ENCODE measurements at places on chromosomes 1 and 21. TPM values are rescaled to one million over a fixed set of nuclear protein-coding genes. Genes with fewer than 3 reads are reported as not detected.

The TCHHL1 gene
- not detected for total RNA-seq

DNA sequence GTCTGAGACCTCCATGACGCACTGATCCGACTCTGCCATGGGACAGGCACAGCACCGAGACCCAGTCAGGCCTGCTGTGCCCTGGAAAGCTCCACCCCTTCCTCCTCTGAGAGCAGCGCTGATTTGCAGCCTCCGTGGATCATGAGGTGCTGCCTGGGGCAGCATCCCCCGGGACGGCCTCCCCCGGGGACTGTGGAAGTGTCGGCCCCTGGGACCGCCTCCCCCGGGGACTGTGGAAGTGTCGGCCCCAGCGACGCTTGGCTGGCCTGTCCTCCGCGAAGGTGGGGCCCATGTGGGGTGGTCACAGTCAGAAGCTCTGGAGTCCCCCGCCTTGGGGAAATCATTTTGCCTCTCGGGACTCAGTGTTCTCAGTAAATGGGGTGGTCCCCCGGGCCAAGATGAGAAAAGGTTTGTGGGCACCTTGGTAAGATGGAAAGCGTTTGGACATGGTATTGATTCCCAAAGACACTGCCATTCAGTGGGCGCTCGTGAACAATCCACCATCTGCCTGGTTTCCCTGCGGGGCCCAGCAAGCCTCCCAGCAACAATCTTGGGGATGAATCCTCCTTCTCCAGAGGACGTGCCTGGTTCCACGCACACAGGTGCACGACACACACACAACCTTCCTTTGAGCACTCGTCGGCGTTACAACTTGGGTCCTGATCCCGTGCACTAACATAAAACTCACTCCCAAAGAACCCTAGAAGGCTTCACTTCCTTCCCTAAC is 3.0 kb downstream of the TFF2 start:
- no peak for DNase-seq

- no peak for DNase-seq
Measured at GRCh38 chr1:241551759-241552638, 19.8 kb downstream of the KMO start.

The IFI44L gene
- 4.7 TPM for total RNA-seq

GRCh38 chr1:23756676-23757075 is 13.4 kb downstream of the ELOA start:
- DNase-seq, result no peak

The PLA2G2E gene
- total RNA-seq, result not detected

DNA sequence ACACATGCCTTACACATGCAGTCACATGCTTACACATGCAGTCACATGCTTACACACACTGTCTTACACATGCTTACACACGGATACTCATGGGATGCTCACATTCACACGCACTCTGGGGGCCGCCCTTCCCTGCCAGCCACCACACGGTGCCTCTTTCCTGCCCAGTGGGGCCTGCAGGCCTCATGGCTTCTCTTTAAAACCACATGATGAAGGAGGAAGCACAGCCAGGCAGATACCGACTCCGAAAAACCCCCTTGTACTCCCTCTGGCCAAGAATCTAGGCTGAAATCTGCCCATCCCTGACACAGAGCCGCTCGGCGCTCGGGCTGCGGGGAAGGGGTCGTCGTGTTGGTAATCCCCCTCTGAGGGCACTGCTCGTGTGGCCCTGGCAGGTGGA is 113.0 kb downstream of the PRDM16 start:
- no peak for DNase-seq

DNA sequence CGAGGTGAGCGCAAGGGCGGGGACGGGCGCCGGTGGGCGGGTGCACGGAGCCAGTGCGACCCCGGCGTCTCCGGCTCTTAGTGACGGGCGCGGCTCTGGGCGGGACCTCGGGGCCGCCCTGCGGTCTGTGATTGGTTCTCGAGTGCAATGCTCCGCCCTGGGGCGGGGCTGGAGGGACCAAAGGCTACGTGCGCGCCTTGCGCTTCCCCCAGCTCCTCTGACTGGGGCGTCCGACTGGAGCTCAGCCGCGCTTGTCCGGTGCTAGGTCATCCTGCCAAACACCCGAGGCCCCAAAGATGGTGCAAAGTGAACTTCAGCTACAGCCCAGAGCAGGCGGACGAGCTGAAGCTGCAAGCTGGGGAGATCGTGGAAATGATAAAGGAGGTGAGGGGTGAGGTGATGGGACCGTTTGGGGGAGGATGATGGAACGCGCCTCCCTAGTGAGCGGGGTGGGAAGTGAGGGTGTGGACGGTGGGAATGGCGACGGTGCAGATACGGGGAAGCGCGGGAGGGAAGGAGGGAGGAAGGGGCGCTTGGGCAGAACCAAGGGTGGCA is 811 bp downstream of the SH3D21 start:
- DNase-seq, result peak; percentile 97

GRCh38 chr1:51648180-51649109 is 31.6 kb downstream of the OSBPL9 start:
- no peak for DNase-seq

The TRAF3IP3 gene
- total RNA-seq, result 3.4 TPM

GRCh38 chr1:183467687-183468086 is 4.6 kb upstream of the SMG7 start:
- DNase-seq, result no peak

- DNase-seq, result no peak
Measured at GRCh38 chr1:15500184-15501178, 23.5 kb downstream of the CASP9 start.

- DNase-seq, result peak; percentile 7
Measured at GRCh38 chr1:69733061-69733460, 165.3 kb downstream of the LRRC7 start.

All from tongue (tissue), 3 donors.